ENCODE measurements at places on chromosomes 2 and 18.

DNA sequence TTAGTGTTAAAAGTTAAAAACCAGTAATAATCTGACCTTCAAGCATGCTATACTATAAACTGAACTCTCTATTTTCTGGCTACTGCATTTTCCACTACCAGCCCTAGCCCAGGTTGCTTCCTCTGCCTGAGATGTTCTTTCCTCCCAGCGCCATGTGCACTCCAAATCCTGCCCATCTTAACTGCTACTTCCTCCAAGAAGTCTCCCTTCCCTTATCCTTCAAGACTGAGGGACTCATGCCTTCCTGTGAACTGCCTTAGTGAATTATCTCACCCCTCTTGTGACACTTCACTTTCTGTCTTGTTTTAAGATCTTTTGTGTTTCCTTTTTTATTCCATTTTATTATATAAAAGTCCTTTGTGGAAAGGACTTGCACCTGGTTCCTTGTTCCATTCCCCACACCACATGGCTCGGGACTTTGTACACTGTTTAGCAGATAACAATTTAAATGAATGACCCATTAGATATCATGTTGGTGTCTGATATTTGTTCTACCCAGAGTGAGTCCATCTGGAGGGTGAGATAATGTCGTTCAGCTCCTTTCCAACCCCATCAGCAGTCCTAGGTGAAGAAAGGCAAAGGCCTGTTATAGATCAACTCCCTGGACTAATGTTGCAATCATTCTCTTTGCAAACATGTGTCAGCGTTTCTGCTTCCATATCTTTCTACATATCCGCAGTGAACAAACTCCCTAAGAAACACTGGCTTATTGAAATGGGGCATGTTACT is 20.9 kb upstream of the AGFG1 start:
- no peak for DNase-seq

GRCh38 chr2:176552501-176553135 is 283.4 kb downstream of the MTX2 start:
- DNase-seq = no peak

DNA sequence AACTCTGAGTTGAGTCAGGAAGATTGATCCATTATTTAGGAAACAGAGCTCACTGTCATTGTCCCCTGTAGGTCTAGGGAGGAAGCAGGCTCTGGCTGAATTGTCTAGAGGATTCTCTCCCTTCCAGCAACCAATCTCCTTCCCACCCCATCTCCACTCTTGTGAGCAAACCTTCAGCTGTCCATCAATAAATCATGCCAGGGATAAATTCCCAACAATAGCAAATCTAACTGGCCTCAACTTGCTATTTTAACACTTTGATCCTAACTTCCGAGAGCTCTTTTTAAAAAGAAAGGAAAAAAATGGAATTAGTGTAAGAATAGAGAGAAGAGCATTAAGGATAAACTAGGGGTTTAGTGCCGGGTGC is 53.5 kb downstream of the ATP8B1 start:
- no peak for DNase-seq

- no peak for DNase-seq
These were observed 124.2 kb downstream of the FSIP2 start for GRCh38 chr2:185862657-185863398.

DNA sequence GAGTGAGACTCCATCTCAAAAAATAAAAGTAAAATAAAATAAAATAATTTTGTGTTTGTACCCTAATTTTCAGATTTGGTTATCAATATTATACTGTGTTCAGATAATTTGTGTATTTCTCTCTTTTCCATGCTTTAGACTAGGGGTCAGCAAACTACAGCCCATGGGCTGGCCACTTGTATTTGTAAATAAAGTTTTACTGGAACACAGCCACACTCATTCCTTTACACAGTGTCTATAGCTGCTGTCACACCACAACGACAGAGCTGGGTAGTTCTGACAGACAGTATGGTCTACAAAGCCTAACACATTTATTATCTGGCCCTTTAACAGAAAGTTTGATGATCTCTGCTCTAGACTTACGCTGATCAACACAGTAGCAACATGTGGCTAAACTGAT is 43.8 kb downstream of the SNORC start:
- DNase-seq = no peak

- peak; percentile 74 for DNase-seq
These were observed 6.0 kb upstream of the INPP5D start for GRCh38 chr2:233053928-233054784.

GRCh38 chr2:28530782-28531181 is 34.9 kb downstream of the PLB1 start:
- no peak for DNase-seq

Data from activated CD4-positive, alpha-beta memory T cell treated with anti-CD3 and anti-CD28 coated beads, Interleukin-2, amount 10 ng/mL, durations not matched to agents 7 days and 5 days (primary cell).